ENCODE measurements at places on chromosomes 12 and 14.

GRCh38 chr12:19224746-19225145, 95.2 kb downstream of the PLEKHA5 start:
- DNase-seq: no peak

- peak; percentile 31 for DNase-seq
These were observed 2.8 kb upstream of the MARK3 start for GRCh38 chr14:103382376-103382775.

DNA sequence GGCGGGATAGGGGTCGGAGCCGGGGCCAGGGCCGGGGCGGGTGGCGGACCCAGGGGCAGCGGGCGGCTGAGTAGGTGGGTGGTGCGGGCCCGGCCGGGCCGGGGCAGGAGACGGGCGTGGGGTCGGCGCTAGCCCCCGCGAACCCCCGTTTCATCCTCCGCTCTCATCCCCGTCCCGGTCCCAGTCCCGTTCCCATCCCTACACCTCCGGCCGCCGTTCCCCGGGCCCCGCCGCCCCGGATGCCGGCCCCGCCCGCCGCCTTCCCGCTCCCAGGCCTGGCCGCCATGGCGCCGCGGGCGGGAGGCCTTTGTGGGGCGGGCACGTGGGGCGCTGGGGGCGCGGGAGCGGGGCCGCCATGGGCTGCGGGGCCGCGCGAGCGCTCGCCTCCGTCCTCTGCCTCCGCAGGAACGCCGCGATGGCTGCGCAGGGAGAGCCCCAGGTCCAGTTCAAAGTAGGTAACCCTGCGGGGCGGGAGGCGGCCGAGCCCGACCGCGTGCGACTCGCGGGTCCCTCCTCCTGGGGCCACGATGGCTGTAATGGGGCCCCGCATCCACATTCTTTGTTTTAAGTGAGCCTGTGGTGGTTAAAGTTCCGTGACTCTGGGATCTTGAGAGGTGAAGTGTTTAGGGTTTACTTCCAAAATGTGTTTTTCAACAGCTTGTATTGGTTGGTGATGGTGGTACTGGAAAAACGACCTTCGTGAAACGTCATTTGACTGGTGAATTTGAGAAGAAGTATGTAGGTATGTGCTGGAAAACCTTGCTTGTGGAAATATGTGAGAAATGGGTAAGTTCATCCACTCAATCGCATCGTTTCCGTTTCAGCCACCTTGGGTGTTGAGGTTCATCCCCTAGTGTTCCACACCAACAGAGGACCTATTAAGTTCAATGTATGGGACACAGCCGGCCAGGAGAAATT, 572 bp downstream of the RAN start:
- DNase-seq: peak; percentile 45

- no peak for DNase-seq
These were observed 158.3 kb downstream of the KIF26A start for GRCh38 chr14:104296388-104297312.

- no peak for DNase-seq
These were observed 25.4 kb downstream of the HSPB8 start for GRCh38 chr12:119204131-119204530.

DNA sequence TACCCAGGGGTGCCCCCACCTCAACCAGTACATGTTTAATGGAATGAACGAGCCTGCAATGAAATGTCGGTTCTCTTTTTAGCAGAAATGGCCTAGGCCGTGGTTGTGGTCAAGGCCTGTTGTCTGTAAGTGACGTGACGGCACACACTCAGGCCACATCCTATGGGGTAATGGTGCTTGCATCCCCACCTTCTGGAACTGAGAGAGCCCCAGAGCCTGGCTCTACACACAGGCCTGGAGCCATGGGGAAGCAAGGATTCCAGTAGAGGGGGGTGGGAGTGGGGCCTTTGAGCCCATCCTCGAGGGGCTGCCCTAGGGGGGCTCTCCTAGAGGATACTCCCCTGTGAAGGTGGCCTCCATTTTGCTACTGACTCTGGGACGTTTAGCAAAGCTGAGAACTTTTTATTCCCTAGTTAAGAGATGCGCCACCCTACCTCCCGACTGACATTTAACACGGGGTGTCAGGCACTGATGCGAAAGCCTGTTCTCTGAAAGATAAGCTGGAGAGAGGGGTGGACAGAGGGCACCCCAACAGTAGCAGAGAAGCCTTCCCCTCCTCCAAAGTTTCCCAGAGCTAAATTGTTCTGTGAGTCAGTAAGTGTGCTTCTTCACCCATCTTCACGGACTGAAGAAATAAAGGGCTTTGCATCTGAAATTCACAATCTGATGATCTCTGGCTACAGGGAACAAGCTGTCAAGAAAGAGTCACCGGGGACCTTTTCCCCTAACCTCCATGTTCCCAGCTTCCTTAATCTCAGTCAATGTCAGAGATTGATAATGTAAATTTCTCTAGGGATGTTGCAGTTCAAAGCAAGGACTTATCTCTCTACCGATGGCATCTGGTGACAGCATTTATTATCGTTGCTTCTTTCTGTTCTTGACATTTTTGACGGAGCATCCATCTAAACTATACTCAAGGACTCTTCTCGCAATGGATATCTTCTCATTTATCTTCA, 6.8 kb downstream of the RIN3 start:
- DNase-seq: no peak

All from hepatic stellate cell (primary cell).